ENCODE measurements at places on chromosomes 12 and 14.

DNA sequence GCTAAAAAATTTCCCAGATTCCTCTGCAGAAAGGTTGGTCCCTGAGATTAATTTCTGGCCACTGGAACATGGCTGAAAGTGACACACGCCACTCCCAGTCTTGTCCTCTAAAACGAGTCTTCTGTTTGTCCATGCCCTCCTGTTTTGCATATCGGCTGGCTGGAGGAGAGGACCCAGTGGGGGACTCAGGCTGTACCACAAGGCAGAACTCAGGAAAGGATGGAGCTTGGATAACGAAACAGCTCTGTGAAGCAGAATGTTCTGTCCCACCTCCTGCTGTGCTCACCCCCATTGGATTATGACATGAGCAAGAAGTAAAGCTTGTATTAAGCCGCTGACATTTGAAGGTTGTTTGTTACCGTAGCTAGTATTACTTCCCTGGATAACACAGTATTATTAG, 856.2 kb downstream of the BCL11B start:
- no peak for DNase-seq

- no peak for DNase-seq
These were observed 31.2 kb downstream of the CREBL2 start for GRCh38 chr12:12642916-12643315.

- no peak for DNase-seq
These were observed 31.0 kb downstream of the DRAM1 start for GRCh38 chr12:101908395-101908794.

DNA sequence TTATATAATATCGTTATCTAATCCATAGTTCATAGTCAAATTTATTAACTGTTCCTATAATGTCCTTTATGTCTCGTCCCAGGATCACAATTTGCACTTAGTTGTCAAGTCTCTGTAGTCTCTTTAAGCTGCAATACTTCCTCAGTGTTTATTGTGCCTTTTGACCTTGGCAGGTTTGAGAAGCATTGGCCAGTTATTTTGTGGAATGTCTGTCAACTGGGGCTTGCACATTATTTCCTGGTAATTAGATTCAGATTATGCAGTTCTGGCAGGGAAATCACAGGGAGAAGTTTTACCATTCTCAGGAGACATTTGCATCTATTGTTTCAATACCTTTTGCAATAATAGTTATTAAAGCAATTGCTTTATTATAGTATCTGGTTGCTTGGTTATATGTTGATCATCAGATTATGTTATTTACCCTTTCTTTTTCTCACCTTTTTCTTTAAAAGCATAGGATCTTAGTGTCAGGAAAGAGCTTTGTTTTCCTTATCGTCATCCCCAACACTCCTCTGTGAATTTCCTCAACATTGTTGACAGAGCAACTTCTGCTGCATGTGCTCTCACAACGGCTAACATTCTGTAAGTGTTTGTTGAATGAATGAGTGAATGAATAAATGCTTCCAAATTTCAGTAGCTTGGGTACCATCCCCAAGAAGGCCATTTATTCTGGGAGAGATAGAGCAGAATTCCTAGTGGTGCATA, 3.7 kb upstream of the ART4 start:
- DNase-seq, result no peak

DNA sequence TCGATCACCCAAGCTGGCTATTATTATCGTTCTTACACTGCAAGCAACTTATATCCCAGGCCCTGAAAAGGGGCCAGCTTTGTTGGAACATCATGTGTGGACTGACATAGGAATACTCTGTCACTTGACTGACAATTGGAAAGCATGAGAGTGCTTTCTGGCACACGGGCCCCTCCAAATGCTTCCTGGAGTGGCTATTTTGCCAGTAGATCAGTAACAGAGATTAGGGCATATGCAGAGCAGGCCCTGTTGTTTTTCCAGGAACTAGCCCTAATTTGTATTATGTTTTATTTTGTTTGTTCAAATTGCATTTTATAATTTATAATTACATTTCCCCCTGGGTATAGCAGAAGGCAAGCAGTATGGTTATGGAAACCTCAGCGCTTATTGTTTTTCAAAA, 170.1 kb upstream of the FRMD6 start:
- DNase-seq, result no peak

DNA sequence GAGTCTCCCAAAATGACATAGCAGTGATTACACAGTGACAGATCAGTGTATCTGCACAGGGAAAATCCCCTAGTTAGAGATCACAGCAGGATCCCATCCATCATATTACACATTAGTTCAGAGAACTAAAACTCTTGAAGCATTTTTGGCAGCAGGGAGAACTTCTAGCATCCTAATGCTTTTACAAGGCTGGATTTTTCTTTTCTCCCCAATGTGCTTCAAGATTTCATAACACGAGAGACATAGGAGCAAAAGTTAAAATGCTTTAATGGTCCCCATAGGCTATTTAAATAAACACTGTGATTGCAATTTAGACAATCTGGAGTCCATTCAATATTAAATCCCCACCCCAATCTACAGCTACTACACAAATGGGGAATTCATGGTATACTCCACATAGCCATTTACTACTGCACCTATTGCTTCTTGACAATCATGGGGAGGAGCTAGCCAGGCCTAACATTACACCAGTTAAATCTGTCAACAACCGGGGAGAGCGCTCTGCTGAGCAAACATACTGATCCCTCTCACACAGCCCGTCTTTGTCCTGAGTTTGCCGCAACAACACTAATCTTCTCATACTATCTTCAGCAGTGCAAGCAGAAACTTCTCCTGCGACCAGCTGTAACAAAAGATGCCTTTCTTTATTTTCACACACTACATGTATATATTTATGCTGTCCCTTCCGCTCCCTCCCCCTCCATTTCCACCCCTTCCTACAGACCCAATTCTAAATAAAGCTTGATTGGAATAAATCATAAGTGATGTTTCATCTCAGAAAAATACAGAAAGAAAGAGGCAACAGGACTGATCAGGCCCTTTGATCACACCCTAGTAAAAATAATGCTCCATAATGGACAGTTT, 120.3 kb upstream of the SOX5 start:
- DNase-seq, result no peak

GRCh38 chr14:104142946-104143470, 4.6 kb downstream of the KIF26A start:
- no peak for DNase-seq
